Cardiac septum (tissue), 1 donor: ENCODE measurements at places on chromosomes 2 and 18. TPM values are rescaled to one million over a fixed set of nuclear protein-coding genes. Genes with fewer than 3 reads are reported as not detected.

Gene ABCG8
- total RNA-seq: not detected

Gene C2orf80
- total RNA-seq: not detected

GRCh38 chr2:37394796-37395555, 50.5 kb downstream of the QPCT start:
- DNase-seq: no peak

DNA sequence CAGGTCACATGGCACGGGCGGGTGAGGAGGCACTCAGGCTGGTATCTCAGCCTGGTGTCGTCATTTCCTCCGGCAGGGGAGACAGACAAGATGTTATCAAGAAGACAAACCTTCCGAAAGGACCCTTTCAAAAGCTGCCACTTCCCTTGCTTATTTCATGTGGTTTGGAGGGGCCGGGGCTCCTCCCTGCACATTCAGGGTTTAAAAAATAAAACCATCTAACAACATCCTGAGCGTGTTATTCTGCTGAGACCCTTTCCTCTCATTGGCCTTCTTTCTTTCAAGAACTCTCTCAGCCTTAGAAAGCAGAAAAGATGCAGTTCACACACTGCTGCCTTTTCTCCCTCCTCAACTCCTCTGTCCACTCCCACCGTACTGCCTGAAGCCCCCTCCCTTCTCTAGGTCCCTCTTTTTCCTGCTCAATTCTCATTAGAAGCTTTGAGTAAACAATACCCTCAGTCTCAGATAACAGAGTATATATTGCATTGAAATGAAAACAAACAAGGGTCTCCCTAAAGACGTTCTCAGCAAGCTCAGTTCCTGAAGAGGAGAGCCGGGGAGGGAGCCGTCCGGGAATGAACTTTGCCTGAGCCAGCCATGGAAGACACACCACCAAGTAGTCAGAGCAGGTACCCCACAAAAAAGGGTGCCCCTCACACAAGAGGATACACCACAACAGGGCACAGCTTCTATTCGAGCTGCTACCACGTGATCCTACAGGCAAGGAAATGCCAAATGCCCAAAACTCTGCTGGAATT, 9.7 kb downstream of the SMAD7 start:
- DNase-seq: no peak

- DNase-seq: no peak
These were observed 7.4 kb upstream of the GPR75 start for GRCh38 chr2:53867169-53867568.
